ENCODE measurements at places on chromosomes 3 and 15. TPM values are rescaled to one million over a fixed set of nuclear protein-coding genes. Genes with fewer than 3 reads are reported as not detected.
A peak's percentile ranks its signal among the peaks of the same experiment; 100 is the strongest.

TUSC7 gene
- total RNA-seq, result not detected

TM4SF1 gene
- total RNA-seq, result 227 TPM

MORC1 gene
- not detected for total RNA-seq

PLA2G4D gene
- not detected for total RNA-seq

SEMA6D gene
- 12.9 TPM for total RNA-seq

NRG4 gene
- total RNA-seq, result not detected

- no peaks in the 10 kb centered on the region for H3K4me1 ChIP-seq
- DNase-seq, result no peak
Observed at GRCh38 chr15:70339571-70340493, 242.1 kb upstream of the TLE3 start.

GRCh38 chr3:160061525-160061924, 72.9 kb downstream of the IL12A start:
- H3K4me1 ChIP-seq, result no peaks in the 10 kb centered on the region
- no peaks in the 10 kb centered on the region for H3K36me3 ChIP-seq
- no peak for DNase-seq
- no peak overlapping the region for H3K4me3 ChIP-seq
- H3K27me3 ChIP-seq, result no peaks in the 10 kb centered on the region

GRCh38 chr3:184734903-184735701, 23.2 kb upstream of the MAGEF1 start:
- no peaks in the 10 kb centered on the region for H3K27me3 ChIP-seq
- no peak overlapping the region for H3K4me3 ChIP-seq
- H3K36me3 ChIP-seq, result no peaks in the 10 kb centered on the region
- no peak for DNase-seq
- H3K27ac ChIP-seq, result no peak overlapping the region

DNA sequence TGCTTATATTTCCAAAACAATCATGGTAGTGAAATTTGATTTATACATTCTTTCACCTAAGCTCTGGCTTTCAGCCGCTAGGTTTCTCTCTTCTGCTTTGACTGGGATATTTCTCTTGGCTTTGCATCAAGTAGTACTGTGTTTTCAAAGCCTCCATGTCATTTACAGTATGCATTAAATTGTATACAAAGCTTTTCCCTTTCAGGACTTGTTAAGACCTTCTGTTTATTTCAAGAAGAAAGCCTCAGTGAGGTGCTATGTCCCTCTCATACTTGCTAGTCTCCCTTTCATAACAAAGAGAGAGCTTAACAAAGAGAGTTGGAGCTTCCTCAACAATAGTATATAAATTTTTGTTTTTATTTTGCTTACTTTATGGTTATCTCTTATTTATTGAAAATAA, 84.2 kb upstream of the SLC25A26 start:
- no peak for DNase-seq
- H3K27ac ChIP-seq, result no peak overlapping the region
- H3K4me3 ChIP-seq, result no peak overlapping the region
- H3K4me1 ChIP-seq, result no peaks in the 10 kb centered on the region
- H3K36me3 ChIP-seq, result no peaks in the 10 kb centered on the region

GRCh38 chr3:170078620-170079281, 41.0 kb downstream of the GPR160 start:
- no peaks in the 10 kb centered on the region for H3K27me3 ChIP-seq
- DNase-seq, result no peak
- H3K27ac ChIP-seq, result no peak overlapping the region

DNA sequence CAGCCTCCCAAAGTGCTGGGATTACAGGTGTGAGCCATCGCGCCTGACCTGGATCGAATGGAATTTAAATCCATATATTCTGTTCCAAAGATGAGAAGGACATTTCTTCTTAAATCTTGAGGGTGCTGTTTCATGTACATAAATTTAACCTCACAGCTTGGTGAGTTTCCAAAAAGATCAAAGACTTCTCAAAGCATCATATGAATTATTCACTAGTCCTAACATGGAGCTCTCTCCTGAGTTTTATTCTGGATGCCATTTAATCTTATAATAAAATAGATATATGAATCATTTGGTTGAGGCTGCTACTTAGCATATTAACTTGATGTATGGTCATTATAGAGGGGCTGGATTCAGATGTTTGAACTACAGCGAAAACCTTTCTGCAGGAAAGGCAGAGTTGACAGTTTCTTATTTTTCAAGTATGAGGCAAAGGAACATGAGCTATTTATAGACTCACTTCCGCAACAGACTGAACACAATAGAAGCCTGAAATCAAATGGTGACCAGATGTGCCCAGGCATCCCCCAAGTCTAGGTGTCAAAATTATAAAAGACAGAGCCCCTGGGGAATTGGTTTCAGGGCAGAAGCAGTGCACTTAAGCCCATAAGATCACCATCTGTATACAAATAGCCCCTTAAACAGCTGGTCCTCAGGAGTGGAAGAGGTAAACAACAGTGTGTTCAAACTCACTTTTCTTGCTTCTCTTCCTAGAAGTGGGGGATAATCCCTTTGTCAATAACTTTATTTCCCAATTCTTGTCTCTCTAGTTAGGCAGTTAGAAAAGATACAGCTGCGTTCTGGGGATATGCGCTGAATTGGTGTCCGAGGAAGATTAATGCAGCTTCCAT, 29.7 kb downstream of the STARD9 start:
- peak overlapping the region; percentile 38 for H3K4me3 ChIP-seq
- peaks cover 30% of the 10 kb centered on the region for H3K4me1 ChIP-seq
- H3K36me3 ChIP-seq, result no peaks in the 10 kb centered on the region
- no peaks in the 10 kb centered on the region for H3K27me3 ChIP-seq

- no peak overlapping the region for H3K4me3 ChIP-seq
- no peak for DNase-seq
- H3K27me3 ChIP-seq, result no peaks in the 10 kb centered on the region
Observed at GRCh38 chr15:53844634-53845033, 85.2 kb upstream of the WDR72 start.

DNA sequence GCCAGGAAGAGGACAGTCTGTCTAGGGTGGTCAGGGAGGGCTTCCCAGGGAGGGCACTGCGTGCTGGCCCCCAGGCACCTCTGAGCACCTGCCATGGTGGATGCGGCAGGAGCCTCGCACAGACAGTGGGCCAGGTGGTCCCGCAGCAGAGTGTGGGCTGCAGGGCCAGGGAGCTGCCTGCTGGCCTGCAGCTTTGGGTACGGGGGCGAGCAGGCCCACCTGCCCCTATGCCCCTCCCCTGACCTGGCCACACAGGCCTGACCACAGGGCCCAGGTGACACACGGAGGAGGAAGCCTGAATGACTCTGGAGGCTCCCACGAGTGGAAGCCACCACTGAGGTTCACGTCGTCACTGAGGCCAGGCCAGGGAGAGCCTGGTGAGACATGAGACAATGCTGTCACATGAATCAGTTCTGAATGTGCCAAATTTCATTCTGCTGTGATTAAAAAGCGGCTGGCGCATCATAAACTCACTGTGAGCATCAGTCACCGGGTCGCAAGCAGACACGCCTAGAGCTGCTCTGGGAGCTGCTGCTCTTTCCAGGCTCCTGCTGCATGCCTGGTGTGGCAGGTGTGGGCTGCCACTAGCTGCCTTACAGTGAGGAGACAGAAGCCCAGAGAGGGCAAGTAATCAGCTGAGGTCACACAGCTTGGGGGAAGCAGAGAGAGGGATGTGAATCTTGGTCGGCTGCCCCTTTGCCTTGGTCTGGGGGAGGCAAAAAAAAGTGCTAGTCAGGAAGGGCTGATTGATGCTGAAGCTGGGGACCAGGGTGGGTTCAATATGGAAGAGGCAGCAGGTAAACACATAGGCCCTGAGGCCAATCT, 39.5 kb upstream of the IQSEC1 start:
- no peak overlapping the region for H3K27ac ChIP-seq
- H3K27me3 ChIP-seq, result no peaks in the 10 kb centered on the region
- H3K36me3 ChIP-seq, result no peaks in the 10 kb centered on the region
- no peak overlapping the region for H3K4me3 ChIP-seq
- DNase-seq, result no peak

DNA sequence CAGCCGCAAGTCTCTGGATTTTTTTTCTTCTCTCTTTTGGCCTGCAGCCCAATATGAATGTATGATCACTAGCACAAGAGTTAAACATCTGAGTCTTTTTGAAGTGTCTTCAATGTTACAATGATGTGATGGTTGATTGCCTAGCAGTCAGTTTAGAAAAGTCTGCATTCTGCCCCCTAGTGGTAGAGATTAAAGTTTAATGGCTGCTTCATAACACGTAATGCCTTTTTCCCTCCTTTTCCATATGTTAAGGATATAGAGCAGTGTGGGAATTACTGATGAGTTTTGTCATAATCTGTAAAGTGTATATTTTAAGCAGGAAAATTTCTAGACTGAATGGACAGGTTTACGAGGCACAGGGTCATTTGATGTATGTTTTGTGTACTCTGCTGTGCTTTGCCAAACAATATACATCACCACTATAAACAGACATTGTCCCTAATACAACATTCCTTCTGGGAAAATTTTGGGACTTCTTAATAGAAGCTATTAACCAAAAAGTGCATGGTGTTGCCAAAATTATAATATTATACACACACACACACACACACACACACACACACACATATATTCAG, 1038.5 kb upstream of the NR2F2 start:
- no peak overlapping the region for H3K4me3 ChIP-seq
- H3K36me3 ChIP-seq, result no peaks in the 10 kb centered on the region
- H3K27me3 ChIP-seq, result no peaks in the 10 kb centered on the region
- peaks cover 31% of the 10 kb centered on the region for H3K4me1 ChIP-seq
- no peak overlapping the region for H3K27ac ChIP-seq

- no peak for DNase-seq
- no peak overlapping the region for H3K27ac ChIP-seq
- H3K36me3 ChIP-seq, result no peaks in the 10 kb centered on the region
- H3K27me3 ChIP-seq, result no peaks in the 10 kb centered on the region
Observed at GRCh38 chr15:96130734-96131133, 199.8 kb upstream of the NR2F2 start.

DNA sequence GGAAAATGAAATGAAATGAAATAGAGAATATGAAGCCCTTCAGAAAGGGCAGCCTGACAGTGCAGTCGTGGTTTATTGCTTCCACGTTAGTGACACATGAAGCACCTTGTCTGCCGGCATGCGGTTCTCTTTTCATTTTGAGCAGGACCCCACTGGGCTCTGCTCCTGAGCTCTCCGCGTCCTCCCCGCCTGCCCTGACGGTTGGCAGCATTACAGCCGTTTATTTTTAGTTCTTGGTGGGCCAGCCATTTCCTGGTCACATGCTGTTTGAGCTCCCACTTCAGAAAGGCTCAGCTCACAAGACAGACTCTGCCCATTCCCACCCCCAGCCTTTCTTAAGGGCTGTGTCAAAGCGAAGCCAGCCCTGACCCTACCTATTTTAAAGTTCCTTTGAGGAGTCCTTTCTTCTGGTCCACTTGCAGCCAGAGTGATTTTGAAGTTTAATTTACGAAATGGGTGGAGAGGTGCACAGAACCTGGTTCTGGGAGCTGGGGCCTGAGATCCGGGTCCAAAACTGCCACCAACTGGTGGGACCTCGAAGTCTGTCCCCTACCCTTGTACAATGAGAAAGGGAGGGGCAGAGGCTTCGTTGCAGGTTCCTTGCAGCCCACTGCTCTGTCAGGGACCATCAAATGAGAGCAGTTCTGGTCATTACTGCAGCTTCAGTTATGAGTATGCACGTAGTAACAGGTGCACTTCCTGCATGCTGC, 60.1 kb downstream of the MGLL start:
- no peaks in the 10 kb centered on the region for H3K27me3 ChIP-seq
- no peak for DNase-seq
- H3K36me3 ChIP-seq, result no peaks in the 10 kb centered on the region
- peak overlapping the region; percentile 77 for H3K27ac ChIP-seq
- H3K4me1 ChIP-seq, result peaks cover 33% of the 10 kb centered on the region

GRCh38 chr3:168973206-168973605, 690.3 kb downstream of the MECOM start:
- H3K27ac ChIP-seq, result no peak overlapping the region
- H3K4me1 ChIP-seq, result peaks cover 8% of the 10 kb centered on the region
- no peaks in the 10 kb centered on the region for H3K36me3 ChIP-seq
- no peak for DNase-seq
- no peak overlapping the region for H3K4me3 ChIP-seq

DNA sequence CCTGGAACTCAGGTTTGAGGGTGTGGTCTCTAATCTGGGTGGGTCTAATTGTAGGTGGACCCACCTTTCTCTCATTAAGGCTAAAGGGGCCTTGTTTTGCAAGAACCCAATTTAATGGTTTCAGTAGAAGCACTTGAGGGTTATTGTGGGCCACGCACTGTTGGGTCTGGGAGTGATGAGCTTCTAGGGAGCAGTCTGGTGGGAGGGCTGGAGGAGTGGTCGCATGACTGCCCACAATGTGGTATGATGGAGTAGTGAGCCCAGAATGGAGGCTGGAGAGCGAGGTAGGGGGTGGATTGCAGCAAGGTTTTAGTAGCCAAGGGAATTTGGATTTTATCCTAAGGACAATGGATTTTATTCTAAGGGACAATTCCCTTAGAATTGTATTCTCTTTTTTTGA, 2.7 kb downstream of the TATDN2 start:
- H3K4me1 ChIP-seq, result peaks cover 42% of the 10 kb centered on the region
- H3K36me3 ChIP-seq, result peaks cover 10% of the 10 kb centered on the region

- no peaks in the 10 kb centered on the region for H3K27me3 ChIP-seq
- no peaks in the 10 kb centered on the region for H3K36me3 ChIP-seq
- DNase-seq, result no peak
- no peak overlapping the region for H3K27ac ChIP-seq
Observed at GRCh38 chr15:78981532-78982313, 36.9 kb upstream of the CTSH start.

DNA sequence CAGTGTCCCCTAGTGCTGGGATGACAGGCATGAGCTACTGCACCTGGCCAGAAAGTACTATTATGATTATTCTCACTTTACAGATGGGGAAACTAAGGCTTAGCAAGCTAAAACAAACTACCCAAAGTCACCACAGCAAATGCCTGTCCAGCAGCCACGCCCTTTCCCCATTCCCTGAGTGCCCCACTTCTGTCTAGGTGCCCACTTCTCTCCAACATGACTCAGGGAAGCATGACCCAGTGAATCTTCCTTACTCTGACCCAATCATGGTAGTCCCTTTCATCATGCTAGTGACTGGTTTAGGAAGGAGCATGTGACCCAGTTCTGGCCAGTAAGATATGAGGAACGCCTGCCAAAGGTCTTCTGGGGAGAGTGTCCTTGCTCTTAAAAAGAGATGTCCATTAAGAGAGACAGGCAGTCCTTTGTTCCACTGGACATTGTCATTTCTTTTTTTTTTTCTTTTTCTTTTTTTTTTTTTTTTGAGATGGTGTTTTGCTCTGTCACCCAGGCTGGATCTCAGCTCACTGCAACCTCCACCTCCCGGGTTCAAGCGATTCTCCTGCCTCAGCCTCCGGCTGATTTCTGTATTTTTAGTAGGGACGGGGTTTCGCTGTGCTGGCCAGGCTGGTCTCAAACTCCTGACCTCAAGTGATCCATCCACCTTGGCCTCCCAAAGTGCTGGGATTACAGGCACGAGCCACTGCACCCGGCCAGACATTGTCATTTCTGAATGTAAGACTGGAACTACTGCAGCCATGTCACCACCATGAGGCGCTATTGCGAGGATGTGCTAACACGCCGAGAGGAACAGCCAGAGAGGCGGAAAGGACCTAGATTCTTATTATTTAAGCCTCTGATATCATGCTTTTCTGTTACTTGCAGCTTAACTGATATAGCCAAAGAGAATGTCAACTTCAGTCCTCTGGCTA, 19.8 kb downstream of the MEGF11 start:
- no peaks in the 10 kb centered on the region for H3K4me1 ChIP-seq
- no peak for DNase-seq
- no peak overlapping the region for H3K27ac ChIP-seq
- no peak overlapping the region for H3K4me3 ChIP-seq
- no peaks in the 10 kb centered on the region for H3K36me3 ChIP-seq

GRCh38 chr3:100047455-100048141, 66.7 kb downstream of the FILIP1L start:
- H3K36me3 ChIP-seq, result no peaks in the 10 kb centered on the region
- DNase-seq, result no peak
- peak overlapping the region; percentile 37 for H3K4me3 ChIP-seq
- no peaks in the 10 kb centered on the region for H3K27me3 ChIP-seq

Data from thoracic aorta (tissue), 2 donors.